ENCODE measurements at places on chromosomes 11 and 22. TPM values are rescaled to one million over a fixed set of nuclear protein-coding genes. Genes with fewer than 3 reads are reported as not detected.
A peak's percentile ranks its signal among the peaks of the same experiment; 100 is the strongest.

The ARHGAP32 gene
- 4.7 TPM for total RNA-seq

- H3K36me3 ChIP-seq = no peaks in the 10 kb centered on the region
- no peak for DNase-seq
- no peak overlapping the region for H3K4me3 ChIP-seq
- no peaks in the 10 kb centered on the region for H3K4me1 ChIP-seq
- no peak overlapping the region for H3K27ac ChIP-seq
- H3K27me3 ChIP-seq = peaks cover 48% of the 10 kb centered on the region
Measured at GRCh38 chr22:38901111-38901641, 29.2 kb upstream of the CBX6 start.

DNA sequence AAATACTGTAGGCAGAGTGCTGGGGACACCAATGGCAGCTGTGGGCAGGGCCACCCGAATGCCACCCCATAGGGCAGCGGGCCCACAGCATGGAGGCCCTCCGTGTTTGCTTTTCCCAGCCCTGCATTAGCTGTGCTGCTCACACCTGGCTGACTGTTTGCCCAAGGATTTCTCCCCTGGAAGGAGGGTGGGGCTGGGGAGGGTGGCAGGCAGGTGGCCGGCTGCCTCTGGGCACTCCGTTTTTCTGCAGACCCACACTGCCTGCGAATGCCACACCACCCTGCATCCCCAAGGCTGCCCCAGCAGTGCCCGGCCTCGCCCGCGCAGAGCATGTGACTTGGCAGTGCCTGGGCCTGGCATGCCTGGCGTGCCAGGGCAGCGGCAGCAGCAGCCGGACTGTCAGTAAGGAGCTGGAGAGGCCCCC lies 19.6 kb downstream of the DAGLA start:
- no peaks in the 10 kb centered on the region for H3K36me3 ChIP-seq
- H3K27ac ChIP-seq = no peak overlapping the region
- peaks cover 20% of the 10 kb centered on the region for H3K4me1 ChIP-seq
- H3K4me3 ChIP-seq = no peak overlapping the region
- no peaks in the 10 kb centered on the region for H3K27me3 ChIP-seq

- DNase-seq = no peak
- H3K4me1 ChIP-seq = no peaks in the 10 kb centered on the region
- no peaks in the 10 kb centered on the region for H3K27me3 ChIP-seq
Measured at GRCh38 chr22:43636086-43636485, 176.0 kb downstream of the EFCAB6 start.

DNA sequence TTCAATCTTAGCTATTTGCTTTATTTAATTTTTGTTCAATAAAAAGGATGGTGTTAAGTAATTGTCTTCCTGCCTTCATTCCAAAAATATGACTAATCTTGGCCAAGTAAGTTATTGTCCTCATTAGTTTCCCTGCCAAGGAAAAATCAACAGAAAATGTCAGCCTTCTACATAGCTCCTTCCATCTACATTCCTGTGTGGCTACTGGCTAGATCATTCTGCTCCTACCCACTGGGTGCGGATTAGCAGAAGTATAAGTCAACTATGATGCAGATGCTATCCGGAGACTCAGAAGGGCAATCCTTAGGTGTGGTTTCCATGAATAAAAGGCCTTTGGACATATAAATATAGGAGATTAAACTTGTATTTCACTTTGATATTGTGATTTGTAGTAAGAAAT lies 154.4 kb downstream of the SBF2 start:
- H3K27ac ChIP-seq = peak overlapping the region; percentile 84
- no peaks in the 10 kb centered on the region for H3K36me3 ChIP-seq
- H3K27me3 ChIP-seq = no peaks in the 10 kb centered on the region
- H3K4me1 ChIP-seq = peaks cover 30% of the 10 kb centered on the region
- peak; percentile 87 for DNase-seq
- peak overlapping the region; percentile 37 for H3K4me3 ChIP-seq

DNA sequence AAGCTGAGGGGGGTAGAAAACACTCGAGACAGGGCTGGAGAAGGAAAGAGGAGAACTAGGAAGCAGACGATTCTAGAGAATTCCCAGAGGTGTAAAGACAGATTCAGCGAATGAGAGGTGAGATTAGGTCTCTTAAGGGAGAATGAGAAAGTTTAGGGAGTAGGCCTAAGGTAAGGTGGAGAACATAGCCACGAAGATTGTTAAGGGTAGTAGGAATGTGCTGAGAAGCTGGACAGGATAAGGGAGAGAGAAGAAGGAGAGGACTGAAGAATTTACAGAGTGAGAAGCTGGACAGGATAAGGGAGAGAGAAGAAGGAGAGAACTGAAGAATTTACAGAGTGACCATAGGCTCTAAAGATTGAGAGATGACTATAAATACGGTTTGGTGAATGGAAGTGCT lies 908 bp downstream of the PPME1 start:
- H3K27me3 ChIP-seq = no peaks in the 10 kb centered on the region
- peaks cover 37% of the 10 kb centered on the region for H3K4me1 ChIP-seq
- peaks cover 13% of the 10 kb centered on the region for H3K36me3 ChIP-seq

The BTG4 gene
- total RNA-seq = not detected

The MB gene
- not detected for total RNA-seq

DNA sequence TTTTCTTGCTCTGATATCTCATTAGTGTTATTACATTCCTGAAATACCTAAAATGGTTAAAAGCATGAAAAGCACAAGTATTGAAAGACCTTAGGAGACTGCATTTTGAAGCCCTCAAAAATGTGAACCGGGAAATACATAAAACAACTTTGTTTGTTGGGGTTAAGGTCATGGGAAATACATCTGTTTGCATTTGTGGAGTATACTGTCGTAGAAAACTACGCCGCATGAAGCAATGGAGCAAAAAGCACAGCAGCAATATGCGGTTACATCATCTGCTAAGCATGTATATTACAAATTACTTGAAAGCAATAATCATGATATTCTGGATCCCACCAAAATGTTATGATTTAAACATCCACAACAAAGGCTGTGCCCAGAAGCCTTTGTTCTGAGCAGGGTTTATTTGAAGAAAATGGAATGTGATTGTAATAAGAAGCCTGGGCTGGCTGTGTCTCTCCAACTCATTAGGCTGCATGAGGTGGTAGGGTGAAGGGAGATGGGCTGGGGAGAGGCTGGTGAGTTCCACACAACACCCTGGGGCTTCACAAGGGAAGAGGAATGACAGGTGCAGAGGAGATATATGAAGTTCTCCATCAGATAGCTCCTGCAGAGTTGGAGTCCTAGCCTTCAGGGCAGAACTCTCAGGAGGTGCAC lies 64.7 kb upstream of the LIN7C start:
- H3K4me3 ChIP-seq = no peak overlapping the region
- no peaks in the 10 kb centered on the region for H3K36me3 ChIP-seq
- no peaks in the 10 kb centered on the region for H3K27me3 ChIP-seq
- H3K4me1 ChIP-seq = peaks cover 10% of the 10 kb centered on the region
- H3K27ac ChIP-seq = no peak overlapping the region

The ANO9 gene
- total RNA-seq = not detected

- H3K36me3 ChIP-seq = peaks cover 5% of the 10 kb centered on the region
Measured at GRCh38 chr11:83249972-83250593, 36.1 kb downstream of the CCDC90B start.

DNA sequence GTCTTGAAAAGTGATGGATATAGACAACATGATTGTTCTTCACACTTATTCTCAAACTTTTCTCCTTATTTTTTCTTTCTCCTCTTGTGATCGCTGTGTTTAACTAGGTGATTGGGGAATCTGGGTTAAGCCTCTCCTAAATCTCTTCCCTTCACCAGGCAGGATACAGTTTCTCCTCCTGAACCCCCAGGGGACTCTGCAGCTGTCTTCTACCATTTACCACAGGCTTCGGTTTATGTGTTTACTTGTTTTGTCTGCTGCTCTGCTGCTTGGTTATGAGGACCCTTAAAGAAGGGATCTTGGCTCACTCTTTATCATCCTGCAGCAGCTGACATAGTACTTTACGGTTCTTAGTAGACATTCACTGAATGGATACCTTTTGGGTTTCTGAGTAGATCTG lies 124.2 kb downstream of the NCAM1 start:
- no peak for DNase-seq
- H3K4me1 ChIP-seq = no peaks in the 10 kb centered on the region
- H3K4me3 ChIP-seq = no peak overlapping the region
- no peak overlapping the region for H3K27ac ChIP-seq

Measured in GM23248 (cell line).